LHCN-M2 (cell line): ENCODE measurements at places on chromosomes 12 and 14. TPM values are rescaled to one million over a fixed set of nuclear protein-coding genes. Genes with fewer than 3 reads are reported as not detected.

GRCh38 chr12:106235770-106236169, 12.1 kb downstream of the CKAP4 start:
- no peak for DNase-seq

GRCh38 chr14:105527381-105527825, 1.0 kb downstream of the TMEM121 start:
- DNase-seq = no peak

- DNase-seq = peak; percentile 76
These were observed 5.3 kb upstream of the UBC start for GRCh38 chr12:124919521-124920352.

DNA sequence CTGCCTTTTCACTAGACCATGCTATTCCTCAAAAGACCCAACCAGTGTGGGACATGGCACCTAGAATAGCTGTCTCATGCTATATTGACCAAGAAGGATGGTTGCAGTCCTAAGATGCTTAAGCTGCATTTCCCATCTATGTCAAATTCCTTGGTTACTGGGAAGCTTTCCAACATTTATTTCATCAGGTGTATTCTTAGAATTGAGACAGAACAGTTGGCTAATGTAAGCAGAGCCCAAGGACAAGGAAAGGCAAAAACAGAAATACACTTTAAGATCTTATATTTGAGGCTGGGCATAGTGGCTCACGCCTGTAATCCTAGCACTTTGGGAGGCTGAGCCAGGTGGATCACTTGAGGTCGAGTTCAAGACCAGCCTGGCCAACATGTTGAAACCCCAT, 24.7 kb downstream of the ARG2 start:
- DNase-seq = no peak

- DNase-seq = no peak
These were observed 80.9 kb downstream of the RPS6KA5 start for GRCh38 chr14:90979515-90979914.

DNA sequence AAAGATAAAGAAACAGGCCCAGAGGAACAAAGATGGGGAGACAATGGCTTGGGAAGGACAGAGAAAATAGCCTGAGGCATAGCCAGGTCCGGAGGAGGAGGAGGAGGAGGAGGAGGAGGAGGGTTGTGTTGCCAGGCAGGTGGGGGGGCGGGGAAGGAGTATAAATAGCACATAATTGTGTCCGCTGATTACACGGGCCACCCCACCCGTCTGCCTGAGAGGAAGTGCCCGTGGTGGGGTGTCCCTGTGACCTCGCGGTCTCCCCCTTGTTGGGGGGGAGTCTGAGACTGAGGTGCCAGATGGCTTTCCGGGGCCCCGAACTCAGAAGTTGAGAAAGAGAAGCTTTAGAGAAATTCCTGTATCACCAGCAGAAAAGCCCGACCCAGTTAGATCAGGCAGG, 1.9 kb upstream of the SP7 start:
- no peak for DNase-seq

- no peak for DNase-seq
These were observed 13.0 kb upstream of the NUP107 start for GRCh38 chr12:68673788-68674187.

DNA sequence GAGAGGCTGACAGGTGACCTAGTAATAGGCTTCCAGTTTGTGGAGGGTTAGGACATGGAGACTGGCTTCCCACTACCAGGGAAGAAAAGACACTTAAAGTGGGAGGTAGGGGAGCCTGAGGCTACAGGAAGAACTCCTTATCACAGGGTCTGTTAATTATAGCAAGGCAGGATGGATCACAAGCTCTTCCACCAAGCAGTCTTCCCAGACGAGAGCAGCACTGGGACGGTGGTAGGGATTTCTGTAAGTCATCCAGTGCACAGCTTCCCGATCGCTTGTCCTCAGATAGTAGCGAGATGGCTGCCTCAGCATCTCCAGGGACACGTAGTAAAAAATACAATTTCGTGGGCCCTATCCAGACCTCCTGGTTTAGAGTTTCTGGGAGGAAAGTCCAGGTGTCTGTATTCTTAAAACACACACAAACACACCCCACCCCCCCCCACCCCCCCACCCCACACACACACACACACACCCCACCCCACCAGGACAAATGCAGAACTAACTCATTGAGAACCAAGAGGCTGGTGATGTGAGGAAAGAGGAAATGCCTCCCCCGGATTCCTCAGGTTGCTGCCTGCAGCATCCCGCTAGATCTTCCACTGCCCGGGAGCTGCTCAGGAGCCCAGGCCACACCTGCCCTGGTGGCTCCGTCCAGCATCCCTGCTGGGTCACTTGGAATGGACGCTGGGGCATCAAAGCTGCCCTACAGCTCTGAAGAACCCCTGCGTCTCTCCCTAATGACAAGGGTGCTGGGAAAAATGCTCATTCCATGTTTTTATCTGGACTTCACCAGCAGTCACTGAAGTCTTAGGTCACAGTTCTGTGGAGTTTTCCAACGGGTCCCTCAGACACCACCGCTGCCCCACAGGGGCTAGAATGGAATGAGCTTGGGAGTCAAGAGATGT, 307.2 kb downstream of the CACNA1C start:
- no peak for DNase-seq

- no peak for DNase-seq
These were observed 6.5 kb upstream of the VRK1 start for GRCh38 chr14:96790706-96791105.

- DNase-seq = no peak
These were observed 938.0 kb upstream of the FLRT2 start for GRCh38 chr14:84591827-84592445.

DNA sequence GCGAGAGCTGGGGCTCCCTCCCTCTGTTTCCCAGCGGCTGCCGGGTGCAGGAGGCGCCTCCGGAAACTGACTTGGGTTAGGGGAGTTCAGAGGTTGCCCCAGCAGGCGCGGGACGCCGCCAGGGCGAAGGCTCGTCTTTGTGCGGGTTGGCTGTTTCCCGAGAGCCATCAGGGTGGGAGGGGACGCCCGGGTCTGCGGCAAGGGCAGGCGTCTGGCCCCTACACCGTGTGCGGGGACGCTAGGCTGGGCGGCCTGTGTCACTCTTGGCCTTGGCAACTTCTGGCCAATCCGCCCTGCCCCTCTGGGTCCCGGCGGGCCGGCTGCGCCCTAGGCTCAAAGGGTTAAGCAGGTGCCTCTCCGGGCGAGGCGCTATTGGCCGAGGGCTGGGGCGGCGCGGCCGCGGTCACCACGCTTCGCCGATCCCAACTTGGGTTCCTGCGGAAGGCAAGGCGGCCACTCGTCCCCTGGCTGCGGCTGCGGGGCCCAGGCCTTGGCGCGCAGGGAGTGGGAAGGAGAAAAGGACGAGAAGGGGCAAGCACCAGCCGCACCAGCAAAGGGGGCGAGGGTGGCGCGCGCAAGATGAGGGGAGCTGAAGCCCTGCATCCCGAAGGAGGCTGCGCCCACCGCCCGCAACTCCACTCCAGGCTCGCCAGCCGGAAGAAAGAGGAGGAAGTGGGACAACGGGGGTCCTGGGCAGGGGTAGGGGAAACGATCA, 5.6 kb upstream of the NPAS3 start:
- DNase-seq = no peak

- no peak for DNase-seq
These were observed 13.4 kb downstream of the SIVA1 start for GRCh38 chr14:104766256-104766862.

DNA sequence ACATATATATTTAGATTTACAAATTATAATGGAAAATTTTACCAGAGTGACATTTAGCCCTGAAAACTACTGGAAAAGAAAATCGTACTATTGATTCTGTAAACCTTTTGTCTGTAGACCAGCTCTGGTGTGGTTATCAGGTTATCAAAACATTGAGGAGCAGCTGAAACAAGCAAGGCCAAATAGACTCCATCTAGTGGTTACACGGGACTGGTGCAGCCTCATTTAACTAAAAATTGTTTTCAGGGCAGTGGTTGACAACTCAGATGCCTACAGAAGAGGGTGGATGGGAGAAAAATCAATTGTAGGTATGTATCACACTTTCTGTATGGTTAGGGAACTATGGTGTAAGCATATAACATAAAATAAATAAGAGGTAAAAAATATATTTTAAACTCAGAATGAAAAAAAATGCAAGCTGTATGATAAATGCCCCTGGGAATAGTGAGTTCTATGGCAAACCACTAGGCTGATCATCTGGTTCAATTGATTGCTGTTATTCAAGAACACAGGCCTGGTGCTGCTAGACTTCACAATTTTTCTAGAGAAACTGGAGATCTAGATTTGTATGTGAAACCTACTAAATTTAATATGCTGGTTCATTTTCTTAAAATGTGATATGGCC, 51.2 kb downstream of the ACSS3 start:
- peak; percentile 52 for DNase-seq

GRCh38 chr14:75430116-75430515, 2.3 kb downstream of the JDP2 start:
- DNase-seq = no peak

DNA sequence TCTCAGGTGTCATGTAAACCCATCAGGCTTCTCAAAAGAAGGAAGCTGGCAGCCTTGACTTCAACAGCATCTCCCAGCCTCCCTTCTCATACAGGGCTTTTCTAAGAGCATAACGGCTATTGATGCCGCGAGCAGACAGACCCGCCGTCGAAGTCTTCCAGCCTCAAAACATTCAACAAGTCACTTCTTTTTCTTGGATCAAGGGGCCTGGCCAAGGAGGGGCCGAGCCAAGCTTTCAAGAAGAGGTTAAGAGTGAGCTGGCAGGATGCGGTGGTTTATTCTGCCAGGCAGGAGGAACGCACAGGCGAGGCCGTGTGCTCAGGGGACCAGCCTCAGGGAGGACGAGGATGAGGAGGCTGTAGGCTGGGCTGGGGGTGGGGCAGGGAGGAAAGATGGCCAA, 102.9 kb upstream of the RFLNA start:
- no peak for DNase-seq

DNA sequence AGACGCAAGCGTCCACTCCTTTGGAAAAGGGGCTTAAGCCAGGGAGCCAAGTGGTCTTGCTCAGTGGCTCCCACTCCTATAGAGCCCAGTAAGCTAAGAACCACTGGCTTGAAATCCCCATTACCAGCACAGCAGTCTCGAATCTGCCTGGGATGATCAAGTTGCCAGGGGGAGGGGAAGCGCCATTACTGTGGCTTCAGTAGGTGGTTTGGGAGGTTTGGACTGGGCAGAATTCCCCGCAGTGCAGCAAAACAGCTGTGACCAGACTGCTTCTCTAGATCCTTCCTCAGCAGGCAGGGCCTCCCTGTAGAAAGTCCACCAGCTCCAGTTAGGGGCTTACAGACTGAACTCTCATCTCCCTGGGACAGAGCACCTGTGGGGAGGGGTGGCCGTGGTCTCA, 115.4 kb downstream of the TMEM117 start:
- no peak for DNase-seq

DNA sequence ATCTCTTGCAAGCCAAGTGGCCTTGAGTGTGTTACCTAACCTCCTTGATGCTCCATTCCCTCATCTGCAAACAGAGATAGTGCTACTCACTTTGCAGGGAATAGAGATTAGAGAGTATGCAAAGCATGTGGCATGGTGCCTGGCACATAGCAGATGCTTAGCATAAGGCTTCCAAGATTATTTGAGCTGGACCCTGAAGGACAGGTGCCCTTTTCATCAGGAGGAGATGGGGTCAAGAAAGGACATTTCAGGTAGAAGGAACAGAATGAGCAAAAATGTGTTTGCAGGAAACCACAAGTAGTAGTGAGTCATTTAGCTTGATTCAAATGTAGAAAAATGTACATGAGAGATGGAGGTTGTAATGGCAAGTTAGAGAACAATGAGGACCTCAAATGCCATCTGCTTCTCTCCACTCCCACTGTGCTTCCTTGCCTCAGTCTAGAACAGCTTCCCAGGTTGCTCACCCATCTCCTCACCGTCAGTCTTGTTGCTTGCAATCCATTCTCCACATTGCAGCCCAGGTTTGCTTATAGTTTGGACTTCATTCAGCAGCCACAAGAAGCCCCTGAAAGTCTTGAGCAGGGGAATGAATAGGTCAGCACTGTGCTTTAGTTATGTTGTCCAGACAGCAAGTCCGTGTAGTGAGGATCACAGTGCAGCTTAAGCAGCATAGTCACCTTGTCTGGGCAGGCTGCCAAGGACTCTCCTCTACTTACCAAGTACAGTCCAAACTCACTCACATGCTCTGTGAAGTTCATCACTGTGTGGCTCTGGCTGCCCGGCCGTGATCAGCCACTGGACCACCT, 536.3 kb upstream of the CCDC196 start:
- peak; percentile 3 for DNase-seq

GRCh38 chr14:85587151-85587711, 57.3 kb downstream of the FLRT2 start:
- DNase-seq = peak; percentile 95

GRCh38 chr12:126157575-126157966, 1092.3 kb downstream of the AACS start:
- DNase-seq = no peak

- DNase-seq = no peak
These were observed 462.0 kb downstream of the CCDC91 start for GRCh38 chr12:28652239-28652638.

DNA sequence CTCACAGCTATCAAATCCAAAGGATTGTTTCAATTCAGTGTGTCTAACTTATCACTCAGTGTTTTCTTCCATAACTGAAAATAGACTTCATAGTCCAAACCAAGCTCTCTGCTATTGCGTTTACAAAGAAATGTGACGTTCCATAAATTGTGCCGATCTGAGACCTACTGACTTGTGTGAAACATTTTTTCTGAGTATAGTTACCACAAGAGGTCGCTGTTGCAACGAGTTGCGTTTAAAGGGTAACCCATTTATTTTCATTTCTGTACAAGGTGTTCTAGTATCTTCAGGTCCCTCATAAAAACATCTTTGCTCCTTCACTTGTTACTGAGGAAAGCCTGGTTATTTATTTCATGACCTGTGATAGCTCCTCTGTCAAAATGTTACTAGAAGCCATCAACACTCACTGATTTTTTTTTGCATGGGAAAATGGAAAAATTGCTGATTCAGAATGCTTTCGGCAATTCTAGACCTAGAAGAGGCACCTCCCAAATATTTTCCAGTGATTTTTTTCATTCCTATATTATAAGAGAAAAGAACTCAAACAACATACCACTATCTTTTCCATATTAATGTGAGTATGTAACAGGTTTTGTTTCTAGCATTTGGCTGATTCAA, 60.9 kb upstream of the OR4E1 start:
- peak; percentile 46 for DNase-seq

DNA sequence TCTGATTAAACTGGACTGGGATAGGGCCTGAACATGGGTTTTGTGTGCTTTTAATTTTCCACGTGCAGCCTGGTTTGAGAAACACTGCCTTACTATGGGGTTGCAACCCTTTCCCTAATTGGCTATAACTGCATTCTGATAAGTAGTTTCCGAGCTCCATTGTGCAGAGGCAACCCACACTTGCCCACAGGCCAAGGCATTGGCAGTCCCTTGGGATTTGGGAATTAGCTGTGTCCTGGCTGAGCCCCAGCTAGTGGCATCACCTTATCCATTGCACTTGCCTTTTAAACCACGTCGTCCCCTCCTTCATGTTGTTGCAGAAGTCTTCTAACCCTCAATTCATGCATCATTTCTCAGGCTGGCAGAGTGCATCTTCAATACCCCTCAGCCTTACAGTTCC, 10.2 kb downstream of the VCPKMT start:
- peak; percentile 3 for DNase-seq

The KLRD1 gene
- total RNA-seq = not detected in 2 replicates

The FERMT2 gene
- total RNA-seq = 87.5 and 89.6 TPM in 2 replicates

The DPY19L2 gene
- 8.5 and 9.8 TPM in 2 replicates for total RNA-seq

The TCL1B gene
- total RNA-seq = not detected in 2 replicates

The AVPR1A gene
- total RNA-seq = not detected in 2 replicates

The ASCL1 gene
- total RNA-seq = not detected in 2 replicates

The LPCAT3 gene
- total RNA-seq = 14.6 and 20.4 TPM in 2 replicates

The KRT6C gene
- not detected in 2 replicates for total RNA-seq

The ADCY4 gene
- total RNA-seq = under 0.01 TPM in 1 of 2 replicates, not detected in the other

The AJUBA gene
- total RNA-seq = 67.1 and 78.4 TPM in 2 replicates

The COX8C gene
- total RNA-seq = not detected in 2 replicates
